ENCODE measurements at places on chromosomes 11 and 22. TPM values are rescaled to one million over a fixed set of nuclear protein-coding genes. Genes with fewer than 3 reads are reported as not detected.

- no peak for DNase-seq
These were observed 73.9 kb downstream of the LRRC32 start for GRCh38 chr11:76596652-76597051.

DNA sequence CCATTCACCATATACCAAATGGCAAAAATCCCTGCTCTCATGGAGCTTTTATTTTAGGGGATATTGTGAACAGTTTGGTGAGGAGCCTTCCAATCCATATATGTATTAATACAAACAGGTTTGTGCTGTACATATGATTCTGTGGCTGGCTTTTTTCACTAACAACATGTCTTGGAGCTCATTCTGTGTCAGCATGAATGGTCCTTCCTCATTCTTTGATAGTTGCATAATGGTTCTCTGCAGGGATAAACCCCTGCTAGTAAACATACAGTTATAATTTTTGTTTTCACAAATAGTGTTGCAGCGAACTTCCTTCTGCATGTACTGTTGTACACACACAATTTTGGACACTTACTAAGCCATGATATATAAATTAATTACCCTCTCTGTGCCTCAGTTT, 8.3 kb downstream of the PRR5L start:
- no peak for DNase-seq

- DNase-seq: no peak
These were observed 127.3 kb downstream of the MORC2 start for GRCh38 chr22:30841273-30841672.

The B3GAT1 gene
- total RNA-seq: 0.09 TPM

The ACTN3 gene
- 0.09 TPM for total RNA-seq

DNA sequence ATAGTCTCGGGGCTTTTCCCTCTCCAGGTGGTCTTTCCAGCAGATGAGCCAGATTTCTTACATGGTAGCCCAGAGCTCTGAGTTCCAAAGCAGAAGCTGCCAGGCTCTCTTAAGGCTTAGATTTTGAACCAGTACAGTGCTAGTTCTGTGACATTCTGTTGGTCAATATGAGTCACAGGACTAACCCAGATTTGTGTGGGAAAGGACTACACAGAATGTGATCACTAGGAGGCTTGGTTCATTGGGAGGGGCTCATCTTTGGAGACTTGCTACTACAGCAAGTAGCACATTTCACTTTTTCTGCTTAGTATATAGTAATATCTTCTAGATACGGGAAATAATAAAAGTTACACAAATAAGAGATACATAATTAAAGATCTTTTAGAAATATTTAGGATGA, 24.1 kb downstream of the RNF214 start:
- DNase-seq: no peak

DNA sequence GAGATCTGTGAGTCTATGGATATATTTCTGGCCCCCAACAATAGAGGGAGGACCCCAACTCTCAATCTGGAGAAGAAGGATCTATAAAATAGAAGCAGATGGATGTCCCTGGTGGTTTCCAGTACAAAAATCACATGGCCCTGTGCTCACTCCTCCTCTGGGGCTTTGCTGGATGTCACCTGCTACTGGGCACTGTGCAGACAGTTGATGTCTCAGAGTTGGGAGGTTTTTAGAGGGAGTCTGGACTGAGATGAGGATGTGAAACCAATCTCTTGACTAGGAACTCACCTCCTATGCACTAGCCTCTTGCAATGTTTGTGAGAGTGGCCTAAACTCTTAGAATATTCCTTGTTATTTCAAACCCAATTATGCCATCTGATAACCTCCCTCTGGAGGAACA, 107.2 kb downstream of the SCN3B start:
- no peak for DNase-seq

The OR5P2 gene
- not detected for total RNA-seq

GRCh38 chr11:19237813-19238212, 2.9 kb downstream of the E2F8 start:
- DNase-seq: no peak

The OR5F1 gene
- not detected for total RNA-seq

DNA sequence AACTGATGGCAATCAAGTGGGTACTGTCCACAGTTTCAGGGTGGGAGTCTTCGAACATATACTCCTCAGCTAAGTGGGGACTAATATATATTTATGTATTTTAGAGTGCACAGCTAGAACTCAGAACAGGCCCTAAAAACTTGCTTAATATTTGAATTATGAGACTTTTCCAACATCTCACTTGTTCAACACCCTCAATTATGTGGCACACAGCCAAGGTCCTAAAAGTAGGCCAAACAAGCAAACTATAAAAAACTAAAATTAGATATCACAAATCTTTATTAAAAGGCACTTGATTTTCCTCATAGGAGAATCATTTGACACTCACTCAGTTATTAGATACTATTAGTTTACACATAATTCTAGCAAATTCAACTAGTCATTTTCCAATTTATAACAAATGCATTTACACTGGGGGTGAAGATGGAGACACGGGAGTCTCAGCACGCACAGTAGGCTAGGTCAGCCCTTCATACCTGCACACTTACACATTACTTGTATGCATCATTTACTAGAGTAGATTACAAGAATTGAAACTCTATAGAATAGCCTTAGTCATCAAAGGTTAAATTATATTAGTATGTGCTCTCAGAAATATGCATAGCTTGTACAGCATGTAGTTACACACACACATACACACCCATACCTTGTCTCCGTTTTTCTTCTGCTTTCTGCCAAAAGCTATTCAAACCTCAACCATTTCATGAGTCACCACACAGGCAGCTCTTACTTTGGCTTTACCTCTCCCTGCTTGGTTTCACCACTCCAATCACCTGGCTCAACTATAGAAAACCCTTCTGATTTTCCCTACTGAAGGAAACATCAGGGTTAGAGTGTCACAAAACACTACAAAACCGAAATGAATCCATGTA, 171.5 kb downstream of the SBF2 start:
- no peak for DNase-seq

GRCh38 chr11:8288166-8288772, 24.6 kb upstream of the LMO1 start:
- DNase-seq: no peak

DNA sequence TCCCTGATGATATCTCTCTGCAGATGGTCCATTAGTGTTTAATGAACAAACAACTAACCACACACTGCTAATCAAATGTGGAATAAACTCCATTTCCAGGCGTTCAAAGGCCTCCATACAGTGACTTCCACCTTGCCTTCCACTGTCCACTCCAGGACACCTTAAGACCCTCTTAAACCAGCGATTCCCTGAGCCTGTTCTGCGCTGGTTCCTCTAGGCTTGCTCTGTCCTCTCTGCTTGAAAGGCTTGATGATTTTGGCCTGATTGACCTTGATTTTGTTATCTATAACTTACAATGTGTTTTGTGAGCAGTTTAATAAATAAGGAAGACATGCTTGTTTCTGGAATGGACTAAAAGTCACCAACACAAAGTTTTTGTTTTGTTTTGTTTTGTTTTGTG, 12.0 kb downstream of the OVCH2 start:
- DNase-seq: no peak

DNA sequence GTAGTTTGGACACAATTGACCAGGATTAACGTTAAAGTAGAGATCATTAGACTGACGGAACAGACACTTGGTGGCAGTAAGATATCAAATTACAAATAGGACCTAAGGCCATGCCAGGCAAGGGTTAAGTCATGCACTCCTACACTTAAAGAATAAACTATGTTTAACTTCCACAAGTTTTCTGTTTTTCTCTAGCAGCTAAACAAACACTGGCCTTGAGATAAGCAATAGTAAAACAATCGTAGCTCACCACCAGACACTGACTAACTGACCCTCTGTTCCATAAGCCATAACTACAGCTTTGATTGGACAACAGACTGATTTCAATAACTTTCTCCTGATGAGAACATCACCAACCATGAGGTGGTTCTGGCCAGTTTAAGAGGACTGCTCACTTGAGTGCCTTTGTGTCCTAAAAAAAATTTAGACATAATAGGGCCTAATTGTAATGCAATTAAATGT, 2.0 kb upstream of the CEP126 start:
- DNase-seq: peak; percentile 27

- DNase-seq: no peak
These were observed 1.3 kb downstream of the TBC1D10C start for GRCh38 chr11:67405196-67405567.

DNA sequence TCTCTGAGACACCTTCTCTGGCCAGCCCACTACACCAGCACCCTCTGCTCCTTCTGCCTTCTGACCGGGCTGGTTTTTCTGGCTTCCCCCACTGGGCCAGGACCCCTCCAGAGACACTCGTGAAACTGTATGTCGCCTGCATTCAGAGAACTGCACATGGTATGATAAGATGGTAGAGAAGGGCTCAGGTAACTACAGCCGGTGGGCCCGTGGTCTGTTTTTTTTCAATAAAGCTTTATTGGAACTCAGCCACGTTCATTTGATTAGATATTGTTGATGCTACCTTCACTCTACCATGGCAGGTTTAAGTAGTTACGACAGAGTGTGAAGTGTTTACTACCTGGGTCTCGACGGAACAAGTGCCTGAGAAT, 514.0 kb downstream of the TBC1D22A start:
- DNase-seq: no peak

GRCh38 chr11:127995921-127996320, 591.4 kb downstream of the ETS1 start:
- DNase-seq: no peak

DNA sequence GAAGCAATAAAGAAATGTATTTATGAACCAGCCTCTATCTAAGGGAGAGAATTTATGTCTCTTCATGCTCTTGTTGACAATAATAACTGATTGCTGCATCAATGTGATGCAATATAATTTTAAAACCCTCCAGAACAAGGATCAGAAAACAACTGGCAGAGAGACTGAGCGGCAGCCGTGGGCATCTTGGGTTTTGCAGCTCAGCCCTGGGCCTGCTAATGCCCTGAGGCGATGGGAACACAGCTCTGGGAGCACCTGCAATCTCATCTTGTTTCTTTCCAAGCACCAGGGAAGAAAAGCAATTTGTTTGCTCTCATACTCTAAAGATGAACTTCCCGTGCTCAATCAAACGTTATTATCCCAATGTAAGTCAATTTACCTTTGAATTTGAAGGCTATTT, 245.7 kb downstream of the ST3GAL4 start:
- DNase-seq: no peak

GRCh38 chr11:2383852-2384804, 7.0 kb downstream of the CD81 start:
- DNase-seq: peak; percentile 73

DNA sequence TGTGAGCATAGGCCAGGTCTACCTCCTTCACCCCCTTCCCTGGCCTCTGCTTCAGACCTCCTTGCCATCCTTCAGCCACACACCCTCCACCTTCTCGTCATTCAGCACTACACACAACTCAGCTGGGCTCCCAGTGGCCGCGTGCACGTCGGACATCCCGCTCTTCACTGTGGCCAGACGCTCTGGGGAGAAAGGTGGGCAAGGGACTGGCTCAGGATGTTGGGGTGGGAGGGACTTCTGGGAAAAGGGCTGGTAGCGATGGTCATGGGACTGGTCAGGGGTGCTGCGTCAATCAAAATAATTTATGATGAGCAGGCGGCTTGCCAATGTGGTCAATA, 11.6 kb downstream of the IGSF22 start:
- DNase-seq: no peak

- no peak for DNase-seq
These were observed 241.0 kb downstream of the ST3GAL4 start for GRCh38 chr11:126596474-126596873.

DNA sequence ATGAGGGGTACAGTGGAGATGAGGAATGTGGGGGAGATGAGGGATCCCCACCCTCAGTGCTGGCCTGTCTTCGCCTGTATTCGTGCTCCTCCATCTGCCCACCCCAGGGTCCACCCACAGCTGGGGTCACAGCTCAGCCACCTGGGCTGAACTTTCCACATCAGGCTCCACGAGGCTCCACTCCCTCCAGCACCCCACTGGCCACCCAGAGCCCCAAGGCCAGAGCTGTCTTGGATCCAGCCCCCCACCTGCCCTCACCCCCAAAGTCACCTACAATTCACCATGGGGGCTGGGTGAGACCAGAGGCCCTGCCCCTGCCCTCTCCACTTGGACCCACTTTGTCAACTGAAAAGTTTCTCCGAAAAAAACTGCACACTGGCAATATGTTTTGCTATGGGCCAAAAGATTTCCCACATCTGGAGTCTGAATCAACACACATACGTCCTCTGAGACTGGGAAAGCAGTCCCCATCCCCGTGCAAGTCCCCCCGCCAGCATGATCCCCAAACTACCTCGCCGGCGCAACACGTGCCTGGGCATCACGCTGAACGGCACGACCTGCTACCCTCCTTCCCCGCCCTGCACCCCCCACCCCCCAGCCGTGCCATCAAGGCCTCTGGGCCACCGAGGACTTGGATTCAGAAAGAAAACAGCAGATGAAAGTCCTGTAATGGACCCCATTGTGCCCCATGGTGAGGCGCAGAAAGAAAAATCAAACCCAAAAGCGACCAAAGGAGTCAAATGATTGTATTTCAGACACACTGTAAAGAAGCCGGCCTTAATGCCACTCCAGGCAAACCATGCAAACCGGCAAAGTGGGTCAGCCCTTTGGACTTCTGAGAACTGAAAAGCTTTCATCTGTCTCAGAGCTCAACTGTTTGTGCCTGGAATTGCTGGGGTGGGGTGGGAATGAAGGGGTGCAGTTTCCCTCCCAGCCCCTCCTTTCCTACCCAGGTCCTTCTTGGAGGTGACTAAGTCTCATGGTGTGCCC, 16.5 kb upstream of the GAL start:
- peak; percentile 6 for DNase-seq

GRCh38 chr22:19891317-19892256, 36.9 kb upstream of the GNB1L start:
- DNase-seq: peak; percentile 35

DNA sequence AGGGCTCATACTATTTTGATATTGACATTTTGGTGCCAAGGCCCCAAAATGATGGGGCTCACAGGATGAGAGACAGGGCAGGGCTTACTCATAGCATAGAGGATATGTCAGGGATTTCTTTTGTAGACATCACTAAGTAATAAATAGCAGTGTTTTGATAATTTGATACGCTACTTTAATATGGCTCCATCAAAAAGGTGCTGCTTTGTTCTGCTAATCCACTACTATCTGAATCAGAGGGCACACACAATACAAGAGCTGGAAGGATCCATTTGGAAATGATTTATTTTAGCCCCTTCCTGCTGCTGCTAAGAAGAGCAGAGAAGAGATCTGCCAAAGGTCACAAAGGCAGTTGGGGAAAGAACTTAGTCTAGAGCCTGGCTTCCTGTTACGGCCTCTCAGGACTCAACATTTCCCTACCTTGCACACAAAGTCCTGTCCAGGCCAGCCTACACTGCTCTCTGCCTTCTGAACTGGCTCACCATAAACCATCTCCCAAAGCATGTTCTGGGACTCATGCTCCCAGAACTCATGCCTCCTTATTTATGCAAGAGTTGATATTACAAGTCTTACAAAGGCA, 261.3 kb upstream of the ARHGAP20 start:
- no peak for DNase-seq

DNA sequence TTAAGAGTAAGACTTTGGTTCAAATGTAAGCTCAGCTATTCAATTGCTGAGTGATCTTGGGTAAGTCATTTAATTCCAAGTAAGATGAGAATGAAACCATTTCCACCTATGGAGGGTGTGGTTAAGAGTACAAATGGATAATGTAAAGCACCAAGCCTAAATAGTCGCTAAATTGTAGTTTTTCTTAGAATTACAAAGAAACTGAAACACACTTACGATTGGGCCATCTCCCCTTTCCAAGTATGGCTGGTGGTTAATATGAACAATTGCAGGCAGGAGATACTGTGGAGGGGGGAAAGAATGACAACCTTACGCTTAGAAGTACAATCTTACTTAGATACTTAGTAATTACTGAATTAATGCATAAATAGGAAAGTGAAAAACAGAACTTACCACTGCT, 8.2 kb downstream of the DDX17 start:
- DNase-seq: no peak

Data from mucosa of descending colon (tissue), 3 donors.